Stimulated activated CD4-positive, alpha-beta T cell treated with anti-CD3 and anti-CD28 coated beads, Interleukin-1b, Interleukin-23, amount 100 ng/mL, for 4 hours (primary cell): ENCODE measurements at places on chromosomes 11 and 22.

DNA sequence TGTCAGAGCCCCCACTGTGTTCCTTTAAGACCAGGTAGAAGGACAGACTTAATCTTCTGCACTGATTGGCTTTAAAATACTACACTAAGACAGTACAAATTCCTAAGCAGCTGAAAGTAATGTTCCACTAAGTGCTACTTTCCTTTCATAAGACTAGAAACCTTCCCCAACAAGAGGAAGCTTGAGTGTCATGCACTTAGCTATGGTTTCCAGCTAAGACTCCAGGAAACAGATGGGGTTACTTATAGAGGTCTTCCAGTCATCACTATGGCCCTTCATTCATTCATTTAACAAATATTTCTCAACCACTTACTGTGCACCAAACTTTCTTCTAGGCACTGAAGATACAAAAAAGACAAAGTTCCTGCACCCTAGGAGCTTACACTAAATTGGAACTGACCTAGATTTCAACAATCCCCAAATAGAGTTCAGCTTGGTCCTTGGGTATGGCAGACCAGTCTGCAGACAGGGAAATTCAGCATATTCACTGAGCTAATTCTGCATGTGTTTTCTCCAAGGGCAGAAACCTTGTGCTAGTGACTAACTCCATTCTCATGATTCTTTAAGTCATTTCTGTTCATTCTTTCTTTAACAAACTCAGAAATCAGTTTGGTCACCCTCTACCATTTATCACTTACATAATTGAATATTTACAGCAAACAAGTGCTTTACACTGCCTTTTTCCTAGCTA, 178.4 kb upstream of the MTNR1B start:
- no peak for DNase-seq

DNA sequence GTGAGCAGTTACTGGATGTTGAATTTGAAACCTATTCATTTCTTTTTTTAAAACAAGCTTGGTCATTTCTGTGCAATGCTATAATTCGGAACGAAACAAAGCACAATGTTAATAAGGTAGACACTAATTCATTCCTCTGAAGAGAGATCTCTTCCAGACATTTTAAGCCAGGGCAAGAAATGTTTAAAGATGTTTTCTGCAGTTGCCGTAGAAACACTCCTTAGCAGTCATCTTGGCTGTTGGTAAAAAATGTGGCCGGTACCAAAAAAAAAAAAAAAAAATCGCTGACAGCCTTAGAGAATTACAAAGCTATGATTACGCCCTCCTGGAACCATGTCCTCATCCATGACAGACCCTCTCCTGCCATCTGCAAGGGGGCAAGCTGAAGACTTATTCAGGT, 66.4 kb upstream of the TTC12 start:
- no peak for DNase-seq

DNA sequence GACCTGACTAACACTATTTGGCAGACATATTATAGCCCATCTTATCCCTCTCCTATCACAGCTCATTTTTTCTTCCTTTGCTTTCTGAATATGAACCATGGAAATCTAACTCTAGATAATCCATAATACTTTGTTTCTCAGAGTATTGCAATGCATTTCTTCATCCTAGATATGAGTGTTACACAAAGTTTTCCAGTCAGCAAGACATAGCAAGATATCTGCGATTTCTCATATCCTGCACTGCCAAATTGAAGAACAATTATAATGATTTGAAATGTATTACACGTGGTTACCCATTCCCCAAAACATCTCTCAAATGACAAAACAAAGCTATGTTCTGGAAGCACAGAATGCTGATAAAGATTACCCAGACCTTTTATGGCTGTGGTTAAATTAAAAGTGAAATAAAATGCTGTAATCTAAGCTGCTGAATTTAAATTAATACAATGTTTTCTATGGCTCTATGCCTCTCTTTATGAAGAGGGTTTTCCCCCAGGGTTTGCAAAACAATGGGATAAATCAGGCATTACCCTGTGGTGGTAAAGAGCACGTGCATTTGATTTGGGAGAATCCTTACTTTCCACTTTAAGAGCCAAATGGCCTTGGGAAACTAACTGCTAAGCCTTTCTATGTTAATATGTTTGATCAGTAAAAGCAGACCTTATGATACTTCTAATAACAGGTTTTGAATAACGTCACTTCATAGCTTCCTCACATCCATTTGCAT, 1291.0 kb upstream of the CNTN5 start:
- no peak for DNase-seq

DNA sequence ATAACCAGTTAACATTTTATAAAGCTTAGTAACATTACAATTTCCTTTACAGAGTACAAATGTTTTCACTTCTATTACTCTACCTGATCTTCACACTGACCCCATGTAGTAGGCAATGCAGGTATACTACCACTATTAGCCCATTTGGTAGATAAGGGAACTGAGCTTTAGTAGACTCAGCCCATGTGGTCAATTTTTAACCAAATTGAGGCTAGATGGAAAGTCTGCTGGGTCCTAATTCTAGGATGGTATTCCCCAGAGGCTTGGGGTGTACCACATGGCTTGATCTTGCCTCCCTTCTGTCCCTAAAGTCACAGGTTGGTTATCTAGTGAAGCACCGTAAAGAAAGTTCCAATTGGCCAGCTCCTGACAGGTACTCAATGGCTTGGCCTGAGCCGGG, 48.2 kb downstream of the NRXN2 start:
- no peak for DNase-seq

- no peak for DNase-seq
Measured at GRCh38 chr22:26585104-26585790, 4.7 kb downstream of the TPST2 start.

- no peak for DNase-seq
Measured at GRCh38 chr11:103978616-103979595, 57.5 kb upstream of the DDI1 start.

DNA sequence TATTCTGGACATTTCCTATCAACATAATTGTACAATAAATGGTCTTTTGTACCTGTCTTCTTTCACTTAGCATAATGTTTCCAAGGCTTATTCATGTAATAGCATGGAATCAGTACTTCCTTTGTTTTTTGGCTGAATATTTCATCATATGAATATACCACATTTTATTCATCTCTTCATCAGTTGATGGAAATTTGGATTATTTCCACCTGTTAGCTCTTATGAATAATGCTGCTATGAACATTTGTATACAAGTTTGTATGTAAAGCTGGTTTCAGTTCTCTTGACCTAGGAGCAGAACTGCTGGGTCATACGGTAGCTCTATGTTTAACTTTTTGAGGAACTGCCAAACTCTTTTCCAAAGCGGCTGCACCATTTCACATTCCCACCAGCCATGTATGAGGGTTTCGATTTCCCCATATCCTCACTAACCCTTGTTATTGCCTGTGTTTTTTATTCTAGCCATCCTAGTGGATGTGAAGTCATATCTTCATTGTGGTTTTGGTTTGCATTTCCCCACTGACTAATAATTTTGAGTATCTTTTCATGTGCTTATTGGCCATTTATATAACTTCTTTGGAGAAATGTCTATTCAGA, 20.9 kb downstream of the EXT2 start:
- no peak for DNase-seq

- no peak for DNase-seq
Measured at GRCh38 chr22:38845004-38845740, 1.3 kb upstream of the NPTXR start.

- DNase-seq: no peak
Measured at GRCh38 chr11:8839957-8840945, 70.7 kb upstream of the AKIP1 start.

- no peak for DNase-seq
Measured at GRCh38 chr11:33687733-33688479, 12.7 kb downstream of the C11orf91 start.

- DNase-seq: no peak
Measured at GRCh38 chr11:116314006-116314405, 458.8 kb downstream of the BUD13 start.

GRCh38 chr11:2182692-2183474, 11.3 kb upstream of the TH start:
- DNase-seq: no peak

- DNase-seq: no peak
Measured at GRCh38 chr22:31278626-31279326, 13.5 kb downstream of the PIK3IP1 start.

DNA sequence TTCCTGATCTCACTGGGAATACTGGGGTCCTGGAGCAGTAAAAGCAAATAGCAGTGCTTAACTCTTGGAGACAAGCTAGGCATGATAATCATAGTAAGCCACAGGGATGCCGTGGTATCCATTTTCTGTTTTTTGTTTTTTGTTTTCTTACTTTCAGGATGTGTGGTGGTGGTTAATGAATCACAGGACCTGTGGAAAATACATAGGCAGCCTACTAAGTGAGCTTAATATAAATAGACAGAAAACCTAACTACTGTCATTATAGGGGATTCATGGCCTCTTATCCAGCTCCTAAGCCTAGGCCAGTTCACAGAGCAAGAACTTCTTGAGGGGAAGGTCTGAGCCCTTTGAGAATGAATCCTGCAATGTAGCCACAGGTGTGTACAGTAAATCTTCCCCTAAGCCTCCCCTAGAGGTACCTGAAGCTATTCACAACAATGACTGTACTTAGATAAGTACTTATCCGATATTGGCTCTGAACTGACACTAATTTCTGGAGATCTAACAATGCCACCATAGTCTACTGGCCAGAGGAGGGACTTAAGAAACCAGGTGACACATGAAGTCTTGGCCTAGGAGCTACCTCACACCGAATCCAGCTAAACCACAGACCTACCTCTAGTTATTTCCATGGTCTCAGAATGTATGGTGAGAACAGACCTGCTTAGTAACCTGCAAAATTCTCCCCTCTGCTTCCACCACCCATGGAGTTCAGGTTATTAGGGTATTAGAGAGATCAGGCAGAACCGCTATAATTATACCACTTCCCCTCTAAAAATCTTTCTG, 83.6 kb downstream of the ENTHD1 start:
- DNase-seq: no peak

DNA sequence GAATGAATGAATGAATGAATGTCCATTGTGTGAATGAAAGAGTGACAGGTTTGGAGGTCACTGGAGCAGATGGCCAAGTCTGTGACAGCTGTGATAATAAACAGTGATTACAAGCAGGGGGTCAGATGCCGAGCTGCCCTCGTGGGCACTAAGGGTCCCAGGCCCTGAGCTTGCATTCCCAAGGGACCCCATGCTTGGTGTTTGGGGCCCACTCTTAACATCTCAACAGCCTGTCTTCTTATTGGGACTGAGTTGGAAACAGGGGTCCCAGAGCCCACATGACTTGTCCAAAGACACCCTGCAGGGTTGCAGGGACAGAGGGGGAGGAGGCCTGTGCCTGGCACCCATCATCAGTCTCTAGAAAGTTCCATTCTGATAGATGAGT, 12.0 kb upstream of the ANO1 start:
- DNase-seq: no peak

DNA sequence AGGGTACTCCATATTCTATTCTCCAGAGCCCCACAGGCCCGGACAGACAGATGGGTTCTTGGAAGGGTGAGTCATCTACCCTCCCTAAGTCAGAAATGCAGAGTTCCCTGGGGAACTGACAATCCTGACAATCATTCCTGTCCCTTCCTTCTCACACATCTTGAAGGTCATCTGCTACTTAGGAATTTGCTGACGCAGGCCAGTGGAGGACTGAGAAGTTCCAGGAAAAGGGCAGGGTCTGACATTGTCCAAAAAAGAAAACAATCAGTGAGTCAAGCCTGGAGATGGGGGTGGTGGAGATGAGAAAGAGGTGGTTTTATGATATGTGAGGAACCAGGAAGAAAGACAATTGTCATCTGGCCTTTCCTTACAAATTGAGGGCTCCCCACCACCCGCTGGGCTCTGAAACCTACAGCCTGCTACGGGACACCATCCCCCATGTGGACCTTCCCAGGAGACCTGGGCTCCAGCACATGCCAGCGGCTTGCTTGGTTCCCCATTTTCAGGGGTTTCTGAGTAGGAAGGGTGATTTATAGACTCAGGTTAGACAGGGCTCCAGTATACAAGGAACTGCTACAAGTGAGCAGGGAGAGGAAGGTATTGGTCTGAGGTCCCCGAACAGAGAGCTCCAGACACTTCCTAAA, 12.9 kb downstream of the CD59 start:
- no peak for DNase-seq

DNA sequence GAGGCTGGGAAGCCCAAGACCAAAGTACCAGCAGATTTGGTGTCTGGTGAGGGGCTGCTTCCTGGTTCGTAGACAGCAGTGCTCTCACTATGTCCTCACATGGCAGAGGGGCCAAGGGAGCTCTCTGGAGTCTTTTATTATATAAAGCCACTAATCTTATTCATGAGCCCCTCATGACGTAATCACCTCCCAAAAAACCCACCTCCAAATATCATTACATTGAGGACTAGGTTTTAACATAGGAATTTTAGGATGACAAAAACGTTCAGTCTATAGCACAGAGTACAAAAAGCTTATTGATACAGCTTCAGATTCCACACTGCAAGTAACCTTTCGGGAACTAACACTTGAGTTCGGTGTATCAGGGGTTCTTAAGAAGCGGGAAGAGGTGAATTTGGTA, 4.1 kb upstream of the MS4A18 start:
- DNase-seq: no peak

DNA sequence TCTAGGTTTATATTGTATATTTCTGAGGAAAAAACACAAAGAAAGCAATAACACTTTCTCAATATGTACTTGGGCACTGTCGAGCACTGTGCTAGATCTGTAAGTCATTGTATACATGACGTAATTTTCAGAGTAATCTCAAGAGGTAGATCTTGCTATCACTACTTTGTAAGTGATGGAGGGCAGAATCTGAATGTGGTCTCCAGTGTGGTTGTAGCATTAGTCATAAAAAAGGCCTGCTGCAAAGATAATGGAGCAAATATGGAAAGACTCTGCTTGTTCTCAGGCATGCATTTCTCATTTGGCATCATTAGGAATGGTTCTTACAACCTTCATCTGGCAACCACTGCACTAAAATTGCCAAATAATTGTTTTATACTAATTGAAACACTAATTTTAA, 419.8 kb upstream of the CCDC179 start:
- DNase-seq: no peak

GRCh38 chr11:45215098-45215865, 68.8 kb downstream of the PRDM11 start:
- no peak for DNase-seq

GRCh38 chr11:118211006-118211405, 13.8 kb downstream of the JAML start:
- no peak for DNase-seq

GRCh38 chr11:132122735-132123134, 752.3 kb downstream of the NTM start:
- no peak for DNase-seq

- no peak for DNase-seq
Measured at GRCh38 chr11:123431619-123432018, 1.6 kb downstream of the GRAMD1B start.

- no peak for DNase-seq
Measured at GRCh38 chr22:23888615-23889401, 5.4 kb upstream of the MIF start.

GRCh38 chr11:89504270-89504669, 13.1 kb upstream of the NOX4 start:
- DNase-seq: no peak

DNA sequence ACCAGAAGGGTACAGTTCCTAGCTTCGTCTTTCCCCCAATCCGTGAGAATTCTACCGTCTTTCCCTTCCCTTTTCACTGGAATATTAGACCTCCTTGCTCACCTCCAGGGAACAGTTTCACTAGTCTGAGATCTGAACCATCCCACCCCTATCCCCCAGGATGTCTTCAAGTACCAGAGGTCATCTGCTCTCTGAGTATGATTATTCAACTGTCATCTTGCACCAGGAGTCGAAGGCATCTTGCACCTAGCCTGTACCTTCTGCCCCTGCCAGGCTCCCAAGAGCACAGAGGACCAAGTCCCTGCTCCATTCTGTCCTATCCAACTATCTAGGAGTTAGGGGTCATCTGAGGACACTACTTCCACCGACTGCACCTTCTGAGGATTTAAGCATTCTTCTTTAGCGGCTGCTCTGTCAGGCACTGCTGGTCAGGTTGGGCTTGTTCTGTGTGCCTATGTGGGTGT, 804 bp downstream of the ACER3 start:
- no peak for DNase-seq
